Activated CD4-positive, alpha-beta memory T cell treated with anti-CD3 and anti-CD28 coated beads, Interleukin-2, amount 10 ng/mL, durations not matched to agents 7 days and 5 days (primary cell): ENCODE measurements at places on chromosomes 13 and 19. TPM values are rescaled to one million over a fixed set of nuclear protein-coding genes. Genes with fewer than 3 reads are reported as not detected.

TMEM38A gene
- total RNA-seq = 1.4 TPM

RNF113B gene
- not detected for total RNA-seq

IGSF23 gene
- total RNA-seq = not detected

UBE2L5 gene
- 0.20 TPM for total RNA-seq

FAM216B gene
- total RNA-seq = not detected

DNA sequence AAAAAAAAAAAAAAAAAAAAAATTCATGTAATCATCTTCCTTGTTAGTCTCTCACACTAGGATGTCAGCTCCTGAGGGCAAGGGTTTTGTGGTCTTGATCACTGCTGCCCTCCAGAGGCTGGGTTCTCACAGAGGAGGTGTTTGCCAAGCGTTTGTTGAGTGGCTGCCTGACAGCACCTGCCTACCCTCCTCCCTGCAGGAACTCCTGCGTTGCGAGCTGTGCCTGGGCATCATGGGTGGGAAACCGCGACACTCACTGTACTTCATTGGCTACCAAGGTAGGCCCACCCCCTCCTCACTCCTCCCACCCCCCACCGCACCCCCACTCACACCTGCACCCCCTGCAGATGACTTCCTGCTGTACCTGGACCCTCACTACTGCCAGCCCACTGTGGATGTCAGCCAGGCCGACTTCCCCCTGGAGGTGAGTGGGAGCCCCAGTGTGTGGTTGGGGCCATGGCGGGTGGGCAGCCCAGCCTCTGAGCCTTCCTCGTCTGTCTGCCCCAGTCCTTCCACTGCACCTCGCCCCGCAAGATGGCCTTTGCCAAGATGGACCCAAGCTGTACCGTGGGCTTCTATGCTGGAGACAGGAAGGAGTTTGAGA is 8.1 kb downstream of the ATG4D start:
- peak; percentile 63 for DNase-seq

DNA sequence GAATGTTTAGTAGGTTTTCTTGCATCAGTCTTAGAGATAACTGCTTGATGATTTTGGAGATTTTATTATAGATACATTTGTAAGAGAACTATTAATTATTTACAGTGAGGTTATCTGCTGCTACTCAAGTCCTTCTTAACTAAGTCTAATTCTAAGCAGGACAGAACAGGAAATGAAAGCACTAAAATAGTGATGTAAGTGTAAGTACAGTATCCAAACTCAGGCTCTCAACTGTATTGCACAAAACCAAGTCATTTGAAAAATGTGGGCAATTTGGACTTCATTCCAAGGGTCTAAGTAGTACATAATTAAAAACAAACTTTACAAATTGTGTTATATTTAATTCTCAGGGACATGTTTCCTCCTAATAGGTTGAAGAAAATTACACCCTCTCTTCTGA is 417.1 kb downstream of the ITGBL1 start:
- no peak for DNase-seq

- DNase-seq = no peak
Observed at GRCh38 chr13:50352720-50353480, 337.7 kb downstream of the KCNRG start.

- no peak for DNase-seq
Observed at GRCh38 chr13:112626761-112627160, 38.8 kb upstream of the TUBGCP3 start.

GRCh38 chr19:42422092-42422900 is 4.9 kb downstream of the LIPE start:
- DNase-seq = no peak

DNA sequence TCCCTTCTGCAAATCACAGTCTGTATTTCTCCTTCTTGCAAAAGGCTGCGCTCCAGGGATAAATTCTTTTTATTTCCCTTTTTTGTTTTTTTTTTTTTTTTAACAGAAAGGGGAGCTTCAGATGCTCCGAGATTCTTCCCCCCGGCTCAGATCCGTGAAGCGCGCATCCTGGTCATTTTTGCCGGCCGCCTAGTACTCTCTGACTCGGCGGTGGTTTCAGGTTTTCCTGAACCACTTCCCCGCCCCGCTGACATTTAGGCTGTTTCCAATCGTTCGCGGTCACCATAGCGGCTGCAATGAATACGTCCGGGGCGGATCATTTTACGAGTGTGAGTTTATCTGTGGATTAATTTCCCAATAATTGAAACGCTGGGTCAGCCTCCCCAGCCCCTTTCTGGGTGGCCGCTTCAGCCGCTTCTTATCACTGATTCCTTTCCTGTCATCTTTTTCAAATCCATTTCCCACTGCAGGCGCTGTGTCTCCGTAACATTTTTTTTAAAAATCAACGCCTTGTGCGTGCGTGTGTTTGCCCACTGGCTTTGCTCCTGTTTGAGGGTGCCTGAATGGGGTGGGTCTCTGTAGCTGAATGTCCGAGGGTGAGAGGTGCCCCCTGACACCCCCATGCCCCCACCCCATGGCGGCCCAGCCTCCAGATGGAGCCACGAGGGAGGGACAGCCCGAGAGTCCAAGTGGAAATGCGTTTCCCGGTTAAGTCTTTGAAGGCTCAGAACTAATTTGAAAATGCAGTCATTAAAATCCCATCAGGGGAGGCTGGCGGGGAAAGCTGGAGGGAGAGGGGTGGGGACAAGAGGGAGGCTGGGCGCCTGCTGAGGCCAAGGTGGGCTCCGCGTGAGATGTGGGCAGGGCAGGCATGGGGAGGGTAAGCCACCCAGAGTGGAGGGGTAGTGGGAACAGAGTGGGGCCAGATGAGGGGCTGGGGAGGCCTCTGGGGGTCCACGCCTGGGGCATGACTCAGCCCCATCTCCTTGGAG is 10.6 kb downstream of the ONECUT3 start:
- no peak for DNase-seq
